ENCODE measurements at places on chromosomes 16 and 17.

GRCh38 chr16:3793161-3793576, 75.8 kb upstream of the TRAP1 start:
- no peak for DNase-seq

DNA sequence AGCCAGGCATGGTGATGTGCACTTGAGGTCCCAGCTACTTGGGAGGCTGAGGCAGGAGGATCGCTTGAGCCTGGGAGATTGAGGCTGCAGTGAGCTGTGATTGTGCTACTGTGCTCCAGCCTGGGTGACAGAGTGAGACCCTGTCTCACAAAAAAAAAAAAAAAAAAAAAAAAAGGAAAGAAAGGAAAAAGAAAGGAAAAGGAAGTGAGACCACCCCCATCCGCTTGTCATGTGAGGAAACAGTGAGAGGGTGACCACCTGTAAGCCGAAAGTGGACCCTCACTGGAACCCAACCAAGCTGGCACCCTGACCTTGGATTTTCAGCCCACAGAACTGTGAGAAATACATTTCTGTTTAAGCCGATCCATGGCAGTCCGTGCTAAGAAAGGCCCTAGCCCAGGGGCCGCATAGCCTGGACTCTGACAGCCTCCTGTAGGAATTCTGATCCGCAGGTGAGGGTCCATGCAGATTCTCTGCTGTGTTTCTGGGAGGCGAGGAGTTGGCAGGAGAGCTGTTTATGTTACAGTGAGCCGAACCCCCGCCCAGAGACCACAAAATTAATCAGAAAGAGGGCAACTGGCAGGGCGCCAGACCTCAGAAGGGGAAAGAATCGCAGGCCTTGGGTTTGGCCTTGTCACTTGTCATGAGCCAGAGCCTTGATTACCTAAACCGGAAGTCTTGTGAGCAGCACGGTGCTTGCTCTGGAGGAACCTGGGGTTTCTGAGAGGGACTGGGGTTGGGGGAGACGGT, 945 bp downstream of the SGSH start:
- DNase-seq: no peak

DNA sequence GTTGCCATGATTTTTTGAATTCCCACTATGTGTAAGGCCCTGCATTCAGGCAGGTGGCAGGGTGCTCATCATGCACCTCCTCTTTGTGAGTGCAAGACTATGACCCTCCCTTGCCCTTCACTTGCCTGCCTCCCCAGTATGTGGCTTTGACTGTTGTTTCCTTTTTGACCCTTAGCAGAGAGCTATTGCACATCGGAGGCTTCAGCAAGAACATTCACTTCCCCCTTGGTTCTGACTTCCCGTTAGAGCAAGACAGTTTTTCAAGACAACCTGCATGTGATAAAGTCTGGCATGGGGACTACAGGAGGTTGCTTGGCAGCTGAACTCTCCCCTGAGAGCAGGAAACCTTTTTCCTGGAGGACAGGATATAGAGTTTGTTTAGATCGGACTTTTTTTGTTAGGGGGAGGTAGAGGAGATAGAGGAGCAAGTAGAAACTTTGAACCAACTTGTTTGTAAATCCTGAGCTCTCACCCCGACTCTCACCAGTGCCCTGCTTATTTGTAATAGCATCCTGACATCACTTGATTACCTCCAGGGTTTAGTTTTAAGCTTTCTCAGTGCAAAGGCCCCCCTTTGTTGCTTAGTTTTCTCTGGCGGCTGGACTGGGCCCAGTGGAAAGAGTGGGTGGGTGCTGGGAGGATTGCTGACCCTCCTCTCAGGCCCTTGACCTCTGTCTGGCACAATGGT, 34.3 kb downstream of the LIMD2 start:
- DNase-seq: no peak

DNA sequence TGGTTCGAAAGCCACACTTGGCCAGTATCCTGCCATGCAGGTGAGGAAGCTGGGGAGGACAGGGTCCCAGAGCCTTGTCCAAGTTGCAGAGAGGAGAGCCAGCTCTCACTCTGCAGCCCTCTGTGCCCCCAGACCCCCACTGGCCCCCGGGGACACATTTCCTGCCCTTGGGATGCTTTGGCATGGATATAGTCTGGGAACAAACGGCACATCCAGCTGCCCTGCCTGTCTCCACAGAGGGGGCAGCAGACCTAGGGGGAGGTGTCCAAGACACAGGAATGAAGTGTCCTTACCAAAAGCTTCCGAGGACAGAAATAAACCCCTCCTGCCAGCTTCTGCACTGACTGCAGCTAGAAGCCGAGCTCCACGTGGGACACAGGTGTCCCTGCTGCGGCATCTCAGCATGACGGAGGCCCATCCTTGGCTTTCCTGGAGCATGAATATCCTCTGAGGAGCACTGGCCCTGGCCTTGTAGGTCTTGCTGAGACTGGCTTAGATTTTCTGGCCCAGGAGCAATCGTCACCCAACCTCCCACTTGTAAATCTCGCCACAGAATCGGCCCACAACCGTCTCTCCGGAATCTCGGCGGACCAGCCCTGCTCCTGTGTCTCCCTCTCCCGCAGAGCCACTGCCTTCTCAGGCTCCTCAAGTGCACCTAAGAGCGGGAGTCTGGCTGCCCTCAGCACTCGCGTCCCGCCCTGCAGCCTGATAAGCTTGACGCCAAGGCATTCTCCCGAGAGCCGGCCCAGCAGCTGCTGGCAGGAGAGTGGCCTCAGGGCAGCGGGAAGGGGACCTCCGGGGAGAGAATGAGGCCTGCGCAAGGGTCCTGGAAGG, 1.1 kb upstream of the CAPN15 start:
- DNase-seq: no peak

DNA sequence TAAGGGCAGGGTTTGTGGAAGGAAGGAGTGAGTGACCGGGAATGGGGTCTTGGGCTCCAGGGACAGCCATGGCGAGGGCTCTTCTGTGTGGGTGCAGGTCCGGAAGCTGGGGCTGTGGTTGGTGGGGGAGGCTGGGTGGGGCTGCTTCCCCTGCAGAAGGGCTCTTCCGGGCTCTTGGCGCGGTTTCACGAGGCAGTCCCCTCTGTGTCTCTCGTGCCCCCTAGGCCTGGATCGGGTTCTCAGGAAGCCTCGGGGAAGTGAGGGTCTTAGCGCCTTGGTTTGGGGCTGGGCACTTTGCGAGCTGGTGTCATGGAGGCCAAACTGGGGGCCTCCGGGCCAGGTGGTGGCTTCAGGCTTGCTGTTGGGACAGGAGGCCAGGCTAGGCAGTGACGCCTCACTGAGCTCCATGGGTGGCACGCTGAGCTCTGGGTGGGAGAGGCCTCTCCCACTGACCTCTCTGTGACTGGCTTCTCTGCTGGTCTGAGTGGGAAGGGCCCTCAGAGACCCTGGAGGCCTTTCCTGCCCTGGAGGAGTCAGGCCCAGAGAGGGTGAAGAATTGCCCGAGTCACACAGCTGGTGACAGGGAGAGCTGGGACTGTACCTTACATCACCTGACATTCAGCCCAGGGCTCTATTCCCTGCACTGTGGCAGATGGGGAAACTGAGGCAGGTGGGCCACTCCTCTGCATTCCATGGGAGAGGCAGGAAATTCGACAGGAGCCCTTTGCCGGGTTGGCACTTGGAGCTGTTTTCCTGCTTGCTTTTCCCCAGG, 8.2 kb downstream of the ADCY7 start:
- DNase-seq: no peak

GRCh38 chr17:82355770-82356427, 3.1 kb upstream of the TEX19 start:
- no peak for DNase-seq

- DNase-seq: no peak
These were observed 192.6 kb downstream of the MYO1D start for GRCh38 chr17:32684087-32684958.

- DNase-seq: no peak
These were observed 15.3 kb upstream of the GNA13 start for GRCh38 chr17:65071861-65072260.

DNA sequence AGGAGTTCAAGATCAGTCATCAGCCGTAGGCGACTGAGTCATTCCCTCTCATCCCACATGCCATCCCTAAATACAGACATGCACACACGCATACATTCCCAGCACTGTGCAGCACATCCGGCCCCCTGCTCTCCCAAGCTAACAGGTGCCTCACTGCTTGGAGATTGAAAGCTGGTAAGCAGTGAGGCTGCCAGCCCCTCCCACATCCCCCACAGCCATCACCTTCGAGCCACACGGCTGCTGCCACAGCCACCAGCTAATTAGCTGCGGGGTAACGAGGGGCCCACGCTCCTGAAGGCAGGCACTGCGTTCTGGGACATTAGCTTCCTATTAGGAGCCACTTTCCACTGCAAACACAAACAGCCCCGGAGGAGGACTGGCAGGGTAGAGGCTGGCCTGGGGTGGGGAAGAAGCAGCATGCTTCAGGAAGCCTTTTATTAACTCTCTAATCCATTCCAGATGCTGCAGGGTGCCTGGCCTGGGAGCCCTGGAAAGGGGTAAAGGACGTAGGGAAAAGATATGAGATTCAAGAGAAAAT, 179.6 kb downstream of the CCT6B start:
- no peak for DNase-seq

GRCh38 chr17:63477480-63478440, 899 bp downstream of the ACE start:
- no peak for DNase-seq

- no peak for DNase-seq
These were observed 14.7 kb downstream of the C1QTNF1 start for GRCh38 chr17:79038545-79039135.

GRCh38 chr16:77675464-77676324, 46.6 kb upstream of the NUDT7 start:
- peak; percentile 5 for DNase-seq

DNA sequence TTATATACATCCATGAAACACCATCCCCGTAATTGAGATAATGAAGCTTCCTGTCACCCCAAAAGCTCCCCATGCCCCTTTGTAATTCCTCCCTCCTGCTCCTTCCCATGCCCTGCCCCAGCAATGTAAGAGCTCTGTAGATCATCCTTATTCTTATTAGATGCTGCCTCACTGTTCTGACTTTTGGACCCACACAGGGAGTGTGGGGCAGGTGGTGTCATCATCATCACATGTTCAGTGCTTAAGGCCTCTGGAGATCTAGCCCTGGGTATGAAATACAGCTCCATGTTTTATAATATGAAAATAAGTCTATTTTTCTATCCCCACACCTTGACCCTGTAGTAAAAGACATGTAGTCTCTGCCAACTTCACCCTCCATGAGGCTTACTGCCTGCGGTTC, 1.9 kb downstream of the XAF1 start:
- DNase-seq: no peak

- no peak for DNase-seq
These were observed 56.8 kb downstream of the BEAN1 start for GRCh38 chr16:66483689-66484452.

DNA sequence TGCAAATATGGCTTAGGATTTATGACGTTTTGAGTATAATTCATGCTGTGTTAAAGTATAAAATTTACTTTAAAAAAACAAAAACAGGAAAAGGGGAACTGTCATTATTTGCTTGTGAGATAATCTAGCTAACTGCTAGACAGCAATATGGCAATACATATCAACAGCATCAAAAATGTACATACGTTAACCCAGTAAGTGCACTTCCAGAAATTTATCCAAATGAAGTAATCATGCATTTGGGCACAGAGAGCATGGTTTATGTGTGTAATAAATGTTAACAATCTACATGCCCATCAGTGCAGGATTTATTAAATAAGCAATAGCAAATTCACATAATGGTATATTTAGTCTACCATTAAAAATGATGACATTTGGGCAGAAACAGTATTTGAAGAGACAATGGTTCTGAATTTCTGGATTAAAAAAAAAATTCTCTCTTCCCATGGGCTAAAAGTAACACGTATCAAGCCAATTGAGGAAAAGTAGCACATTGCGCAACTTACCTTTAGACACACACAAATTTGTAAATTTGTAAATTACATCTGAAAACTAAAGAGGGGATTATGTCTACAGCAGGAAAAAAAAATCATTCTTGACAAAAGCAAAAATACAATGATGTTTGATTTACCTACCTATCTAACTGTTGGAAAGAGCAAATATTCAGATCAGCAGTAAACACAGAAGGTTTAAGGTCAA, 80.2 kb downstream of the CACNG1 start:
- DNase-seq: no peak

GRCh38 chr17:4116516-4116915, 26.3 kb downstream of the ZZEF1 start:
- no peak for DNase-seq

GRCh38 chr17:3828852-3829232, 17.2 kb downstream of the NCBP3 start:
- DNase-seq: no peak

- no peak for DNase-seq
These were observed 14.8 kb downstream of the RFWD3 start for GRCh38 chr16:74651841-74652240.
